CD4-positive, alpha-beta T cell treated with Interleukin-10 for 1 hour (primary cell): ENCODE measurements at places on chromosomes 3 and 15.

DNA sequence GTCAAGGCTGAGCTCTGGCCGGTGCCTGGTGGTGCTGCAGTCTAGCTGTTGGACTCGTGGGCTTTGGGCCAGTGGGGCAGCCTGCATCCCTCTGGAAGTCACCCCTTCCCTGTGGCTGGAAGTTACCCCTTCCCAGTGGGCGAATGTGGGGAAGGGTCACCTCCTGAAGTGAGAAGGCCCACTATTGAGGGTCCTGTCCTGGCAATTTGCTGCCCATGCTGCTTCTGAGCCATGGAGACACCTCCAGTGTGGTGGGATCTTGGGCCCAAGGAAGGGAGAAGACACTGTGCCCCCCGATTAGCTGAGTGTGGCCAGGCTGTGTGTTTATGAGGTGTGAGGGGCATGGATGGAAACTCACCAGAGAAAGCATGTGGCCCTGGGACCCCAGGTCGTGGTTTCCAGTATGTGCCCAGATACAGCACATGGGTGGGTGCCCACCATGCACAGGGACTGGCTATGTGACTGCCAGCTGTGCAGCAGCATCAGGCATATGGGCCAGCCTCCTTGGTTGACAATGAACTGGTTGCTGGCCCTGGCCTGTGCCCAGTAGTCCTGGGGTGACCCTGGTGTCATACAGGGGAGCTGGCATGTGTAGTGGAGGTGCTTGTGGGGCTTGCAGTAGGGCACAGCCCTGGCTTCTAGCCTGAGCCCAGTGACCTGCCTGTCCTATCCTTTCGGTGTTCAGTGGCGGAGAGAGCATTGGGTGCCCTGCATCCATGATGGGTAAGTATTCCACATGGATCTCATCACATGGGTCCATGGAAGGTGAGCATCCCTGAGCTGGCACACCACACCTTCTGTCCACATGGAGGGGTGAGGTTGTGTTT is 221.2 kb downstream of the SNRPN start:
- no peak for DNase-seq

- DNase-seq, result no peak
Measured at GRCh38 chr3:194250098-194251002, 100.8 kb downstream of the CPN2 start.

- DNase-seq, result no peak
Measured at GRCh38 chr3:94862703-94863102, 799.8 kb downstream of the NSUN3 start.

DNA sequence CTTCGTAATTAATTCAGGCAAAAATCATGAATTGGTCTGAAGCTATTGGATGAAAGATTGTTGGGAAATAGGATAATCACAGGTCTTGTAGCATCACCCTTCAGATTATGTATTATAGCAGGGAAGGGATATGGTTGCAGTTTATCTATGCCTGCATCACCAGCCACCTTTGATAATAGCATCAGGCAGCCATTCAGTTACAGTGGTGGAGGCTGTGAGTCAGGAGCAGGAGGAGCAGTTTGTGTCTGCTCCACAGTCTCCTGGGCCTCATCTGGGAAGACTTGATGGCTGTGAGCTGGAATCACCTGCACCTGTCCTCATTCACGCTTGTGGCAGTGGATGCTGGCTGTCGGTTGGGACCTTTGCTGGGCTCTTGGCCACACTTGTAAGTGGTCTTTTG is 104.3 kb upstream of the PLXNA1 start:
- DNase-seq, result no peak

- no peak for DNase-seq
Measured at GRCh38 chr3:49700453-49701128, 11.2 kb downstream of the RNF123 start.

DNA sequence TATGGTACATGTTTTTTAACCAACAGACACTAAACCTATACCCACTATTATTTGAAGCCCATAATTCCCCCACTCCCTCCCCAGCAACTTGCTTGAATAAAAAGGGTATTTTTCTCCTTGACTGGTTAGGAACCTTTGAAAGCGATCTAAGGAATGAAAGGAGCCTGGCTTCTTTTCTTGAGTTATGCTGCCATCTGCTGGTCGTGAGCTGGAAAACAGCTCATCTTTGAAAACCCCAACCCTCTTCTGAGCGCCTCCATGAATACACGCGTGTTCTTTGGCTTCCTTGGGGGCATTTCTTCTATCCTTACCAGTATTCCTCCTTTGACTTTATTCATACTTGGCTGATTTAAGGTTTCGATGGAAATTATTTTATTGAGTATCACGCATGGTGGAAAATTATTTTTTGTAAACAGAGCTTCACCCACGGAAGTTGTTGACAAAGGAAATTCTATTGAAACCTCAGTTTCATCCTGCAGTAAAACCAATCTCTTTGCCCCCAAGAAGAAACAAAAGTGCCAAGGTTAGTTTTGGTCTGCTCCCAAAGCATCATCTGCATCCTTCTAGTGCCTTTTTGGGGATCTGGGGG is 171.6 kb downstream of the SV2B start:
- peak; percentile 74 for DNase-seq

DNA sequence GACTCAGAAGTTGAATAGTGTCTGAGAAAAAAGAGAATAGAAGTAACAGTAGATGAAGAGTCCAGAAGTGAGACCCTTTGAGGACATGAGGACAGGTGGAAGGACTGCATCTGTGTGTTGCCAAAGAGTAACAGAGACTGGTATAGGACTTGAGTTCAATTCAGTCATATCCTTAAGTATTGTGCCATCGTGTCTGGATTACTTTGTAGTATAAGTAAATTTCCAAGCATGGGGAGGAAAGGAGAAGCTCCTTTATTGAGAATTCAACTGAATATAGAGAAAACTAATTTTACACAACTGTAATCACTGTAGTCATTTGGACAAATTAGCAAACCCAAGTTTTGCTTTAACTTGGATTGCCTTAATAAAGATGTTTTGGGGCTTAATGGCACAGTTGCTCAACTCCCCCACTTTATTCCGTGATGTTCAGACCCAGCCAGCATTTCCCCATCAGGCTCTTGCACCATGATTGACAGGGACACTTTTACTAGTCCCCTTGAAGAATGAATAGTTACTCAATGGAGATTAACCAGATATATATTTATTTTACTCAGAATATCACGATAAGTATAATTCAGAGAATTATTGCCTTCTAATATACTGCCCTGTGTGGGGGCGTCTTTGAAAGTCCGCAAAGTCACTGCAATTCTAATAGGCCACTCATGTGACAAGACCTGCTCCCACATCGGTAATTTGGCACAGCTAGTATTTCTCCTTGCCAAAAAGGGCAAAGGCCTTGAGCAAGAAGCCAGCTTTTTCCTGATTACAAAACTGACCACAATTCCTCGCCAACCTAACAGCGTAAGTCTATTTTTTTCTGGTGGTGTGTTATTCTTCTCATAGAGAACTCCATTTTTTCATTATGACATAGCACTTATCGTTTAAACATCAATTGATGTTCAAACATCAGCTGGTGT is 61.3 kb downstream of the PPARG start:
- no peak for DNase-seq

DNA sequence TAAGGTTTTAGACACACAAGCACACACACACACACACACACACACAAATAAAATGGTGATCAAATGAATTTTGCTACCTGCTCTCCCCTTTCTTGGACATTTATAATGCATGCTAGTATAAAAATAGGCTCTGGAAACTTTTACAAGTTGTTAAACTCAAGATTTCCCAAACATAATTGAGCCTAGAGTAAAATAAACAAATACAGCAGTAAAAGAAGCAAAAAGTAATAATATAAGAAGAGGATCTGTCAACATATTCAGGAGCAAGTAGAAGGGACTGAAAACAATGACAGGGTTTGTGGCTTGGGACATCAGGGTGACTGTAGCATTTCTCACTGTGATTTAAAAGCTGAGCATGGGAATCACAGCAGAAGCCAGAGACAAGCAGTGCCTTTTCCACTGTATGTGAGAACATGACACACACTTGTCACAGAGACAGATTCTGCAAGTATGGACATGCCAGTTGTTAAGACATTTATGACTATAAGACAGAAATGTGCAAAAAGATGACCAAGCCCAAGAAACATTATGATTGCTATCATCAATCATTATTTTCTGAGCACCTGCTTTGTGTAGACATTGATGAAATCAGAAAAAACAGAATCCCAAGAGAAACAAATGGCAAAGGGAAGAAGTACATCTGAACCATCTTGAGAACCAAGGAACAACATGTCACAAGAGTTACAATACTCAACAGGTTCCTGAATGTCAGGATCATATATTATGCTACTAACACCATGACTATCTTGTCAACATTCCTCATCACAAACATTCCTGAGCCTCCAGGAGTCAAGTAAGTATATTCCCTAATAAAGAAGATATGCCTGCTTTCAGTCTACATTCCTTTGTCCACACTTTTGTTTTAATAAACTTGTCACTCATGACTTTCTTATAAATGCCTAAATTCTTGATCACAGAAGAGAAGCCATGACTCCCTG is 7.1 kb downstream of the THRB start:
- no peak for DNase-seq

DNA sequence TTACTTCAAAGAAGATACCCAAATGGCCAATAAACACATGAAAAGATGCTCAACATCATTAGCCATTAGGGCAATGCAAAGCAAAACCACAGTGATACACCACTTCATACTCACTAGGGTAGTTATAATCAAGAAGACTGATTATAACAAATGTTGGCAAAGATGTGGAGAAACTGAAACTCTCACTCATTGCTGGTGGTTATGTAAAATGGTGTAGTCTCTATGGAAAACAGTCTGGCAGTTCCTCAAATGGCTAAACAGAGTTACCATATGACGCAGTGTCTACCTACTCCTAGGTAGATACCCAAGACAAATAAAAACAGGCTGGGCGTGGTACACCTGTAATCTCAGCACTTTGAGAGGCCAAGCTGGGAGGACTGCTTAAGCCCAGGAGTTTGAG is 3.5 kb upstream of the ZFAND6 start:
- no peak for DNase-seq

GRCh38 chr3:186210852-186211500 is 102.1 kb upstream of the ETV5 start:
- no peak for DNase-seq
